AG09319 (cell line): ENCODE measurements at places on chromosomes 6 and 20.

- no peak for DNase-seq
Observed at GRCh38 chr6:80339421-80339820, 232.9 kb downstream of the BCKDHB start.

- no peak for DNase-seq
Observed at GRCh38 chr6:139583420-139583819, 209.0 kb upstream of the CITED2 start.

- DNase-seq = no peak
Observed at GRCh38 chr6:105591053-105591452, 188.2 kb upstream of the PREP start.

DNA sequence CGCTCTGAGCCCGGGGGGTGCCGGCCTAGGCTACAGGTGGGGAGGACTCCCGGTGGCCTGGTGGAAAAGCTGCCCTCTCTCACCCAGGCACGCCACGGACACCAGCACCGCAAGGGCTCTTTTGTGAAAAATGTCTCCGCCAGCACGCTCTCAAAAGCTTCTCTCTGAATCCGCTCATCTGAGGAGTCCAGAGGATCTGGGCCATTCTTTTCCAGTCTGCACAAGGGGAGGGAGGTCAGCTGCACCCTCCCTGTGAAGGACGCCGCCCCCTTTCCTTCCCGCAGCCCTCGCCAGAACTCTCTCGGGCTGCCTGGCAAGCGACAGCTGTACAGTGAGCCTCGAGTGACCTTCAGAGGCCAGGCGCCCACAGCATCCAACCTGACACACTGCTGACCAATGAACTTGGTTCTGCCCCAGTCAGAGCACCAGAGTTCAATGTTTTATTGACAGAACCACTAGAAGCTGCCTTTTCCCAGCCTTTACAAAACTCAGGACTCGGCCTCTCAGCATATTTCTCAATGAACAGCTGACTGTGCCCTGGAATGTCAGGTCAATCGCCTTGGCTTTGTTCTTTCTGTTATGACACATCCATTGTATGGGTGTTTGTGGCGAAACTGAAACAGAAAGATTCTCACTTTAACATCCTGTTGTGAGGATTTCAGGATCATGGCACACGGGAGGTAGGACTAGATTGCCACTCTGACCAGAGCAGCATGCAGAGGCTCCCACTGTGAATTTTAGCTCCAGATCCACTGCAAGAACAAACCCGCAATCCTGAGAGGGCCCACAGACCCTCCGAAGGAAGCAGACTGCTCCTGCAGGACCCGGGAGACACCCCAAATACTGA, 26.7 kb downstream of the SERPINB9 start:
- peak; percentile 43 for DNase-seq

DNA sequence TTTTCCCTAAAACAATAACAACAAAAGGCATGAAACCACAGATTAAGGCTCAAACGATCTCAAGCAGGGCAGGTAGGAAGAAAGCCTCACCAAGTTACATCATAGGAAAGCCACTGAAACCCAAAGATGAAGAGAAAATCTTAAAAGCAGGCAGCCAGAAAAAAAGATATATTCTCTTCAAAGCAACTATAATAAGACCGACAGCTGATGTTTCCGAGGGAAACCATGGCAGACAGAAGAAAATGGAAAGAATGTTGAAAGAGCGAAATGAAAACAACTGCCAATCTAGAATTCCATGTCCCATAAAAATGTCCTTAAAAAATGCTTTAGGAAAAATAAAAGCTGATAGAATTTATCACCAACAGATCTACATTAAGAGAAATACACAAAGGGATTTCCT, 161.5 kb upstream of the THBS2 start:
- DNase-seq = no peak

- no peak for DNase-seq
Observed at GRCh38 chr20:36574366-36575135, 1.2 kb downstream of the TGIF2 start.

- DNase-seq = no peak
Observed at GRCh38 chr6:7725412-7725811, 487 bp upstream of the BMP6 start.

GRCh38 chr20:21323640-21324039, 20.5 kb downstream of the XRN2 start:
- peak; percentile 16 for DNase-seq

DNA sequence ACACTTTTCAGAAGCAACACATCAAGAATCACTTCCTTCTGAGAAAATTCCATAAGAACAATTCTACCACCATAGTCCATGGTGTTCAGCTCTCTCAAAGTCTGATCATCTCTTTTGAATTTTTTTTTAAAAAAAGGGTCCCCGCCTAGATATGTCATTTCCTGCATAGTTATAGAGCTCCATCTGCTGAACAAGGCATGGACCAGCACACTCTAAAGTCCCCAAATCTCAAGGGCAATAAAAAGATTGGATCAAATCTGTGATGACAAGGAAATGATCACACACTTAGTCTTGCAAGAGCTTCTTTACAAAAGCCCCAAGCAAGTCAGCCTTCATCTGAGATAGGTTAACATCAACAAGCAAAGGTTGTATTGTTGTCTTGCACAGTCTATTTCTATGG, 100.7 kb upstream of the STMND1 start:
- DNase-seq = no peak

- no peak for DNase-seq
Observed at GRCh38 chr20:63466250-63466825, 6.1 kb downstream of the KCNQ2 start.

- no peak for DNase-seq
Observed at GRCh38 chr6:3447005-3447404, 9.8 kb downstream of the SLC22A23 start.

DNA sequence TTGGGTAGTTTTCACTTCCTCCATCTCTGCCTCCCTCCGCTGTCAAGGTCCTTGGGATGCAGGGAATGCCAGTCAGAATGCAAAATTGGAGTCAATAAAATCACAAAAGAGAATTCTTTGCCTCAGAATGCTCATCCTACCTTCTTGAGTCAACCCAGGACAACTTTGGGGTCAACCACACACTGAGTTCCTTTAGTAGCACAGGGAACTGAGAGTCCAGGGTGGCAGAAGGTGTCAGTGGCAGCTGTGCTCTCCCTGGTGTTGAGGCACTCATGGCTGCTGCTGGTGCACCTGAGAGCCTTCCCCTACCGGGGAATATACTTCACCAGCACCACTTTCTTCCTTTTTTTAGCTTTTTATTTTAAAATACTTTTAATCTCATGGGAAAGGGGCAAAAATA, 829 bp upstream of the NOTCH4 start:
- no peak for DNase-seq

DNA sequence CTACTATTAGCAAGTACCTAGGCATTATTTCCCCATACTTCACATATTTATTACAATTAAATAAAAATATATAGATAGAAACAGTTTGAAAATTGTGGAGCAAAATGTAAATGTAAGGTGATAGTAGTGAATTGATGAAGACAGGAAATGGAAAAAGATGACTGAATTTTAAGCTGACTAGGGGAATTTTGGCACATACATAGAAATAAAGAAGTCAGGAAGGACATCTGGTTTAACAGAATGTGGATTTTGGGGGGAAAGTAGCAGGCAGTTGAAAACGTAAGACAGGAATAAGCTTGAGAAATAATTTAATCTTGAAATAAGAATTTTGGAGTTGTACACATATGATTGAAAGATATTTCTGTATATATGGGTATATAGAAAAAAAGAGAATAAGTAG, 701.7 kb upstream of the CITED2 start:
- no peak for DNase-seq

GRCh38 chr6:47485491-47486135, 8.0 kb downstream of the CD2AP start:
- no peak for DNase-seq

GRCh38 chr6:38281126-38281525, 358.6 kb downstream of the BTBD9 start:
- DNase-seq = no peak

DNA sequence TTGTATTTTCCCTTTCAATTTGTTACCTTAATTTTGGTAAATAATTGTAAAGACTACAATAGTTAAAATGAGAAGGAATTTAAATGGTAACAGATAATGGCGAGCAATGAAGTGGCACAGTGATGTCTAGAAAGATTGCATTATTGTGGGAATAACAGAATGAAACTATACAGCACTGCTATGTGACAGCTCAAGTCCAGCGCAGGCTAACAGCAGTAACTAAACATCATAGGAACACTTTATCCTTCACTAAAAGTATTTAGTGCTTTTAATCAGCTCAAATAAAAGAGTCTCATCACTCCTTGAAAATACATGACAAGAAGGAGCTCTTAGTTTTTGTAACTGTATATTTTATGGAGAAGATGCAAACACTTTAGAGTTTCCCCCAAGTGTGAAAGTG, 190.8 kb downstream of the TENT5A start:
- no peak for DNase-seq

GRCh38 chr6:12327391-12327790, 37.2 kb downstream of the EDN1 start:
- no peak for DNase-seq

DNA sequence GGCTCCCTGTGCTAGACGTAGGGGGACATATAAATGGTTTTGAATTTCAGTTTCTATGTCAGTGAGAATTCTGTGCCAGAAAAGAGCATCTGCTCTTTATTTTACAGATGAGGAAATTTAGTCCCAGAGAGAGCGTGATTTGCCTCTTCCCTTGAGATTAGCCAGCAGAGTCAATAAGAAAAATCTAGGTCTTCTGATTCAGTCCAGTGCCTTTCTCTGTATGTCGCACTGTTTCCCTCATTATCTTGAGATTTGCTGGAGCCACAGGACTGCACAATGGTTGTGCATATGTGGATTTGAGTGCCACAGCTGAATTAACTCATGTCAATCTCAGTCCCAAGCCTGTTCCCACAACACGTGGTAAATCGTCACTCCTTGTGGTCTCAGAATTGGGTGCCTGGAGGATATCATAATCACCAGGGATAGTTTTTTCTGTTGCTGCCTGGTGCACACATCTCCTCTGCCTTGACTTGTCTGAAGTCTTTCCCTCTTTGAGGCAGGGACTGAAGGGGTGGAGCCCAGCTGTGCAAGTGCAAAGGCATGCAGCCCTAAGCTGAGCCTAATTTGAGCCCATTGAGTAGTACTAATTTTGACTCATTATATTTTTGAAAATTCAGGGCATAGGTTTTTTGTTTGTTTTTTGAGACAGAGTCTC, 276.7 kb downstream of the SOX4 start:
- no peak for DNase-seq

DNA sequence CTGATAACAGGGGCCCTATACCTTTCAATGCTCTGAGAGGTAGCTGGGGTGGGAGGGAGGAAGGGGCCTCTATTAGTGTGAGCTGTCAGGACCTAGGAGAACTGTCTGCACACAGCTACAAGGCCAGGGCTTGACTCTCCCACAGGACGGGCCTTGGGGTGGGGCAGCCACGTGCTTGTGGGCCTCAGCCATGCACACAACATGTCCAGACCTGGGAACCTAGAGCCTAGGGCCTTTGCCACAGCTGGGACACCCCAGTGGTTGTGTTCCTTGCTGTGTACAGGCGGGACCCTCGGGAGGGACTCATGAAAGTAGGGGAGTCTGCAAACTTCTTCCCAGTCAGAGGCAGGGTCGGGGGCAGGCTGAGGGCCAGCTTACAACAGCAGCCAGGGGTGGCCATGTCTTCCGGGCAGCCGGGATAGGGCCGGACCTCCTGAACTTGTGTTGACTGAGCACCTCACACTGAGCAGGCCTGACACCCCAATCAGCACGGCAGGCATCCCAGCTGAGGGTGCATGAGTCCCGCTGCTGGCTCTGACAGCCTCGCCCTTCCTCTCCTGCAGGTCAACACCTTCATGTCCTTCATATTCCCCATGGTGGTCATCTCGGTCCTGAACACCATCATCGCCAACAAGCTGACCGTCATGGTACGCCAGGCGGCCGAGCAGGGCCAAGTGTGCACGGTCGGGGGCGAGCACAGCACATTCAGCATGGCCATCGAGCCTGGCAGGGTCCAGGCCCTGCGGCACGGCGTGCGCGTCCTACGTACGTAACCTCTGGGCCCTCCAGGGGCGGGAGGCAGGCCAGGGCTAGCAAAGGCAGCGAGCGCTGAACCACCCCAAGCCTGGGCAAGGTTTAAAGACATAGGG, 41.9 kb upstream of the MRGBP start:
- no peak for DNase-seq

- no peak for DNase-seq
Observed at GRCh38 chr6:17381424-17382147, 11.8 kb upstream of the CAP2 start.

GRCh38 chr20:50580016-50580747, 70.0 kb downstream of the PTPN1 start:
- no peak for DNase-seq

- no peak for DNase-seq
Observed at GRCh38 chr6:33372526-33373123, 19.0 kb upstream of the KIFC1 start.

DNA sequence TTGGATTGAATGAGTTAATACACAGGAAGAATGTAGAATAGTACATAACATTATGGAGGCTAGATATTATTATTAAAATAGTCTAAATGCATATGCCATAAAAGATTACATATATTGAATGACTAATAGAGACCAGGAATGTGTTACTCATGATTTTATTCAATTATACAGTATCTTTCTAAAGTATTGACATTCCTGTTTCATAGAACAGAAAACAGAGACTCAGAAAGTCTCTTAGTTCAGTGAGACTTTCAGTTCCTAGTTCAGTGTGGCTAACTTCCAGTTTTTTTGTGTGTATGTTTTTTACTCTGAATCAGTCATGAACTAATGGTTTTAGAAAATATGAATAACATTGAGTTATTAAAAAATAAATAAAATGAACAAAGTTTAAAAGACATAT, 34.6 kb upstream of the TMEM244 start:
- DNase-seq = no peak

GRCh38 chr6:2231438-2231837, 14.0 kb downstream of the GMDS start:
- DNase-seq = no peak

- DNase-seq = no peak
Observed at GRCh38 chr6:33746036-33746600, 587 bp downstream of the IP6K3 start.

GRCh38 chr6:42294759-42295158, 77.1 kb upstream of the MRPS10 start:
- no peak for DNase-seq

GRCh38 chr6:86615299-86615698, 322.0 kb upstream of the HTR1E start:
- no peak for DNase-seq

DNA sequence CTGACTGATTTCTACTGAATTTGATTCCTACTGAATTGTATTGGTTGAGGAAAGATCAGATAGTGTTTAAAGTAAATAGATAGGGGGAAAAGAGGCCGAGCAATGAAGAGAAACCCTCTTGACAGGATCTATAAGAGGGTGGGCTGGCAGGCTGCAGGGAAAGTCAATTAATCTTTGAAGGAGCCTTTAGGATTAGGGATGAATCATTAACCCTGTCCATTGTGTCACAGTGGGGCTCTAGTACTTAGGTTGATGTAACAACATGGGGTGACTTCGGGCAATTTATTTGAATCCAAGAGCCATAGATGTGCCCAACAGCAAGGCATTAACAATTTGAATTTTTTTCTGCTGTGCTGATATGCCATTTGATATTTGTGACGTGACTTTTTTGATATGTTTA, 7.5 kb downstream of the RFX6 start:
- DNase-seq = no peak
